SJSA1 (cell line): ENCODE measurements at places on chromosomes 4 and X.

- no peak for DNase-seq
Measured at GRCh38 chr4:101075536-101075935, 271.8 kb downstream of the PPP3CA start.

DNA sequence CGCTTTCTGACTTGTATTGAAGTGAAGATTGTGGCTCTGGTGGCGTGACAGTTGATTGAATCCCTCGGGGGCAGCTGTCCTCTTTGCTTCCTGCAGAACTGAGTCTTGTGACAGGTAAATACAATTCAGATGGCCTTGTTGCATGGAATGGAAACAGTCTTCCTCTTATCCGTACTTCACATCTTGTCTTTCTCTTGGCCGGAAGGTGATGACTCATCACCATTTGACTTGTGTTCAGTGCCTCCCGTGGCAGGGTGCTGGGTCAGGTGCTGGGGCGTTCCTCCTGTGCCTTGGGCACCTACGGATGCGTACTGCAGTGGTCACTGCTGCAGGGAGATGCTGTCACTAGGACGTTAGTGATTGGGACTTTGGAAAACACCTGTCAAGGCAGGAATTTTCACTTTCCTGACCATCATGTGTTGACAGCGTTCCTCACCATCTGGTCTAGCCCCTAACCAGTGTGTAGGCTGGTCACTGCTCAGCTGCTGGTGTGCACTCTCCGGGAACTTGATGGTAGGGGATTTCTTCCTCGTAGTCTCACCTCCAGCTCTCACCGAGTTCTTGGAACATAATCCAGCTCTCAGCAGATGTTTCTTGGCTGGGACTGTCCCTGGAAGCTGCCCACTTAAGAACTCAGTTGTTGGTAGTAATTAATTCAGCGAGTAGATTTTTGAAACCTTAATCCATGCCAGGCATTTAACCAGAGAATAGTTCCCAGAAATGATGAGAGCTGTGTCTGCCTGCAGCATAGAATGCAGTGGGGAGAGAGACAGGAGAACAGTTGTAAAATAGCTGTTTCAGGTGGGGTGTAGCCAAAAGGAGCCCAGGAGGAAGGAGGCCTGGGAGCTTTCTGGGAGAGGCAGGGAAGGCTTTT lies 7.2 kb downstream of the TBC1D14 start:
- no peak for DNase-seq

- no peak for DNase-seq
Measured at GRCh38 chrX:150508451-150509367, 59.7 kb upstream of the MTM1 start.

- DNase-seq: no peak
Measured at GRCh38 chr4:2785613-2786012, 7.3 kb upstream of the SH3BP2 start.

- DNase-seq: no peak
Measured at GRCh38 chr4:71752383-71753042, 31.4 kb downstream of the GC start.

- DNase-seq: no peak
Measured at GRCh38 chrX:46959985-46960700, 47.9 kb downstream of the JADE3 start.

DNA sequence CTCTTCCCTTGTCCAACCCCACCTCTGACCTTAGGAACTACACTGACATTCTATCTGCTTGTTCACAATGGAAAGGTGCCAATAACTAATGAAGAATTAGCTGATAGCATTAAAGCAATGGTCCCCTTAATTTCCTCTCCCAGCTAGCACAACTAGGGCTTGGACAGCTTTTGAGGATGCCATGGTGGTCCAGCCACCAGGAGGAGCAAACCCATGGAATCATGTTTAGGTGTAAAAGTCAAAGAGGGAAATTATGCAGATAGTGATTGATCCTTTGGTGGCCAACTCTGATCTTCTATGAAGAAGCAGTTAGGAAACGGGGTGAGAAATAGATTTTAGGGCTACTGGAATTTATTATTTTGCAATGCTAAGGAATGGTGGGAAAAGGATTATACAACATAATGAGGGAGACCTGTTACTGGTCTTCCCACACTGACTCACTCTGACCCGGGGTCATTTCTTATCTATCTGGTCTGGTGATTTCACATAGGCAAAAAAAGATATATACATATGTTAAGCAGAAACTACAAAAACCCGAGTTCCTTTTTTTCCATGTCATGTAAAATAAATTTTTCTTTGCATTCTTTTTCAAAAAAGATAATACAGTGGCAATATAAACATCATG lies 45.8 kb upstream of the FBXW7 start:
- no peak for DNase-seq

GRCh38 chr4:158729716-158730559 lies 6.7 kb upstream of the PPID start:
- peak; percentile 56 for DNase-seq
